ENCODE measurements at places on chromosomes 3 and 15.
A peak's percentile ranks its signal among the peaks of the same experiment; 100 is the strongest.

DNA sequence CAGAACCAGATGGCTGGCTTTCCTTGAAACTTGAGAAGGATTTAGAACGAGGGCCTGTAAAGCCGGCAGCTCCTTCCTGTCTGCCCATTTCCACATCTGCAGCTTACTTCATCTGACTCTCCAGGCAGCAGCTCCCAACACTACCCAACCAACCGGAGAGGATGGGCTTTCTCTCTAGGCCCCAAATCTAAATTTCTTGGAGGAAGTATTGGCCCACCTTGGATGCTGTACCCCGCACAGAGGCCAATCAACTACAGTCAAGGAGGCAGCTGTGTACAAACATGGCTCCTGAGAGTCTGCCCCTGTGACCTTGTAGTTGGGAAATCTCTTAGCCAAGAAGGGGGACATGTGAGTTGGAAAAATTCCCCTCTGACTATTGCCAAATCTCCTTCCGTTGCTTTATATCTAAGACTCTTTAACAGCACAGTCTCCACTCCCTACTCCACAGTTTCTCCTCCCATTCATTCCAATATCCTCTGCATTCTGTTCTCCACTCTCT is 8.0 kb upstream of the ACAP2 start:
- no peak for DNase-seq

DNA sequence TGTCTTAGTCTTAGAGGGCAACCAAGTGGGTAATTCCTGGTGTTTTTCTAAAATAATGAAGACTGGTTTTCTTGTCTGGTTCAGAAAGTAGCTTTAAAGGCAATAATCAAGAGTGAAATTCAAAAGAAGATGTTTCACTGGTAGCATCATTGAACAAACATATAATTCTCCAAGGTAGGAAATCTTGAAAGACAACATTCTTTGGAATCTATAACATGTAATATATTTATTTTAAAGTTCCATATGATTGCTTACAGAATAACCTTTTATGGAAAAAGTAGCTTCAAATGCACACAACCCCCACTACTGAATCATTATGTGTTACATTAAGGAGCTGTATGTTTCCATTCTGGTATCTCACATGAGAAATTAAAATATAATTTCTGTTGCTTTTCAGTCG is 13.8 kb upstream of the FOXP1 start:
- DNase-seq: no peak

DNA sequence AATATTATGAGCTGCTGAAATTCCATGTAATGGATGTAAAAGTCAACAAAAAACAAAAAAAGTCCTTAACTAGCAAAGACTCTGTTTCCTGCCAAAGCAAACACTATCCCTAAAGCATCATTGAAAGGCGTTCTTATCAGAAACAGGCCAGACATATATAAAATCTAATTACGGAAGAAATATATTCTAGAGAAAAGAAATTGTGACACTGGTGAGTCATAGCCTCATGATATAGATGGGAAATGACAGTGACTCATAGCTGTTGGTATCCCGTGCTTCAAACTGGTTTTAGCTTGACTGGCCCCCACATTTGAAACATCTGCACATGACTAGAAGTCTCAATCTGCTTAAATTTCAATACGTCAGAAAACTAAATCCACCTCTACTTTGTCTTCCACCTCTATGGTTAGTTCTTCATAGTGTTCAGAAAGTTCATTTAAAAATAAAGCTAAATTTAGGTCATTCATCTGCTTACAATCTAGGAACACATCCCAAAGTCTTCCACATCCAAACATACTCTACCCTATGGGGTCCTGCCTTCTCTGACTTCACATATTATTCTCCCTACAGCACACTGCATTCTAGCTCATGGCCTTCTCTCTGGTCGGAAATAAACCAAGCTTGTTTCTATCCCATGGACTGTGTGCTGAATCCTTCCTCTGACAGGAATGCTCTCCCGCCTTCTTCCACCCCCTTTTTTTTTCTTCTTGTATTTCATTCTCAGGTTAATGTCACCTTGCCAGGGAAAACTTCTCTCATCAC is 456.3 kb upstream of the ARRDC4 start:
- DNase-seq: peak; percentile 7

DNA sequence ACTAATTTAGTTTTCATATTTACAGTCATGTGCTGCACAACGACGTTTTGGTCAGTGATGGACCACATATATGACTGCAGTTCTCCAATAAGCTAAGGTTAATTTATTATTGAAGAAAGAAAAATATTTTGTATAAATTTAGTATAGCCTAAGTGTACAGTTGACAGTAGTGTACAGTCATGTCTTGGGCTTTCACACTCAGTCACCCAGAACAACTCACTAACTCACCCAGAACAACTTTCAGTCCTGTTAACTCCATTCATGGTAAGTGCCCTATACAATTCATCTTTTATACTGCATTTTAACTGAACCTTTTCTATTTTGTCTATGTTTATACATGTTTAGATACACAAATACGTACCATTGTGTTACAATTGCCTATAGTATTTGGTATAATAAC is 3.8 kb upstream of the GABRR3 start:
- DNase-seq: no peak

DNA sequence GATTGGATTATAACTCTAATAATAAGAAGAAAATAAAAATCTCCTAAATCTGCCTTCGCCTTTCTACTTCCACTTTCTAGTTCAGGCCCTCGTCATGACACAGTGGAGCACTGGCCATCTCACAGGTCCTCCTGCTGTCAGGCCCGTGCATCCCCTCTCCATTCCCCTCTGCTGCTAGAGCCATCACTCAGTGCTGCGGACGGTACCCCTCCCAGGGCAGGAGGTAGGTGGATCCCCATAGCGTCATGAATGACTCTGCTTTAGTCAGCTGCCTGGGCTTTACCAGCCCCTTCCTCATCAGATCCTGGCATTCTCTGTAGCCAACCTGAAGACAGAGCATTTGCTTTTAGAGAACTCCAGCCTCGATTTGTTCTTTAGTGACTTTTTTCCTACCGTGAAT is 12.0 kb upstream of the PPP1R2 start:
- DNase-seq: no peak

GRCh38 chr3:71690341-71690841 is 34.8 kb downstream of the EIF4E3 start:
- peak; percentile 37 for DNase-seq

DNA sequence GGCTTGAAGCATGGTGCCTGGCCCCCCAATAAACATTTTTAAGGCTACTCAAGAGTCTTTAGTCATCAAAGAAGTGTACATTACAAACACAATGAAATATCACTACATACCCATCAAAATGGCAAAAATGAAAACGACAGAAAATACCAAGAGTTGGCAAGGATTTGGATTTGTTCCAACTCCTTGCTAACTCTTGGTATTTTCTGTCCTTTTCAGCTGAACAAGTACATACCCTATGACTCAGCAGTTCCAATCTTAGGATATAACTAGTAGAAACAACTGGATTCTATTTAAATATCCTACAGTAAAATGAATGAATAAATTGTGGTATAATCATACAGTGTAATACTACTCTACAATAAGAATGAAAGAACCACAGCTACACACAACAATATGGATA is 25.1 kb upstream of the GABPB1 start:
- no peak for DNase-seq

GRCh38 chr3:184505076-184505878 is 56.3 kb upstream of the EPHB3 start:
- DNase-seq: no peak

- DNase-seq: peak; percentile 75
Observed at GRCh38 chr3:196654735-196655090, 15.2 kb downstream of the NRROS start.

DNA sequence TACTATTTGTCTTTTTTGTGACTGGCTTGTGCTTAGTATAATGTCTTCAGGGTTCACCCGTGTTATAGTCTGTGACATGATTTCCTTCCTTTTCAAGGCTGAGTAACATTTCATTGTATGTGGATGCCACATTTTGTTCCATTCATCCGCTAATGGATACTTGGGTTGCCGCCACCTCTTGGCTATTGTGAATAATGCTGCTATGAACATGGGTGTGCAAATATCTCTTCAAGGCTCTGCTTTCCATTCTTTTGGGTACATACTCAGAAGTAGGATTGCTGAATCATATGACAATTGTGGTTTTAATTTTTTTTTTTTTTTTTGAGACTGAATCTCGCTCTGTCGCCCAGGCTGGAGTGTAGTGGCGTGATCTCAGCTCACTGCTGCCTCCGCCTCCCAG is 15.4 kb downstream of the CRTC3 start:
- DNase-seq: no peak

- DNase-seq: no peak
Observed at GRCh38 chr3:109852283-109852682, 514.9 kb upstream of the DPPA4 start.

DNA sequence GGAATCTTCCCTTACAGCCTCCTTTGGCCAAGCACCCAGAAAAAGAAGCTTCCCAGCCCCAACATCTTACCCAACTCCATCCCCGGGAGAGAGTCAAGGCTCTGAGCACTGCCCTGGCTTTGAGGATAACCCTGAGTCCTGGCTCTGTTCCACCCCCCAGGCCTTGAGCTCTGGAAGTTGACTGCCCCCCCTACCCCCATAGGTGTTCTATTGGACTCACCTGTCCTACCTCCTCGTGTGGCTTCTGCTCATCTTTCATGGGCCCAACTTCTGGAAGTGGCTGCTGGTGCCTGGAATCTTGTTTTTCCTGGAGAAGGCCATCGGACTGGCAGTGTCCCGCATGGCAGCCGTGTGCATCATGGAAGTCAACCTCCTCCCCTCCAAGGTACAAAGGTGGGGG is 22.3 kb downstream of the NOX5 start:
- no peak for DNase-seq

GRCh38 chr3:15557511-15557946 is 36.0 kb upstream of the COLQ start:
- DNase-seq: peak; percentile 83

GRCh38 chr15:99976811-99977271 is 243.6 kb upstream of the LYSMD4 start:
- no peak for DNase-seq

GRCh38 chr3:187507905-187508304 is 139.7 kb downstream of the RTP4 start:
- peak; percentile 89 for DNase-seq

DNA sequence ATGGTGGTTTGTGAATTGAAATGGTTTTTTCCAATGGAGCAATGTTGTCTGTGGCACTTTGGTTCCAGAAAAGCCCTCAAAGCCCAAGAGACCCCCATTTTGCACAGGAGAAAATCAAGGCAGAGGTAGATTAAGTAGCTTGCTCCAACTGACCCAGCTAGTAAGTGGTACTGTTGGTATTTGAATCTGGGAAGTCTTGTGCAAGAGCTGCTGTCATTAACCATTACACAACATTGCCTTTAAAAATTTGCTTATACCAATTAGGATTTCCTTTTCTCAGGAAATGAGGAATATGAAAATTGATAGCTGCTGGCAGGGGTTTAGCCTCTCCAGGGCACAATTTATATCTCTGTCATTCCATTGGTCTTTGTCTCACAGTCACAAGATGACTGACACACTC is 102.4 kb upstream of the UBE3A start:
- DNase-seq: no peak

GRCh38 chr15:78418686-78419085 is 19.3 kb upstream of the IREB2 start:
- DNase-seq: no peak

GRCh38 chr3:152185891-152186630 is 82.7 kb upstream of the MBNL1 start:
- DNase-seq: no peak

- DNase-seq: no peak
Observed at GRCh38 chr3:176916777-176917176, 280.5 kb downstream of the TBL1XR1 start.
